ENCODE measurements at places on chromosomes 1 and 21. TPM values are rescaled to one million over a fixed set of nuclear protein-coding genes. Genes with fewer than 3 reads are reported as not detected.

DNA sequence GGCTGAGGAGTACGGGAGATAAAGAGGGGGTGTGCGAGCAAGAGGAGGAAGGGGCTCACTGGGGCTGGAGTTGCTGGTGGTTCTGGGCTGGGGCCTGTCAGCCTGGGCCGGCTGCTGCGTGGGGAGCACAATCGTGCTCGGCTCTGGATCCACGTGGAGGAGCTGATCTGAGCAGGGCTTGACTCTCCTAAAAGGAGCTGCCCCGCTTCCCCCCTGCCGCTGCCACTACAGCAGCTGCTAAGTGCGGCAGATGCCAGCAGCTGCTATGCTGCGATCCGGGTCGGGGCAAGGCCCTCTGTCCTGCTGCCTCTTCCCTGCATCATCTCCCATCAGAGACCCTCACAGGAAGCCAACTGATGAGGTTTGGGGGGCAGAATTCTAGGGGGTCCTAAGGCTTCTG is 165.9 kb downstream of the PCBP3 start:
- no peak overlapping the region for H3K4me3 ChIP-seq
- no peaks in the 10 kb centered on the region for H3K4me1 ChIP-seq
- DNase-seq: no peak
- H3K27me3 ChIP-seq: peaks cover 2% of the 10 kb centered on the region
- no peak overlapping the region for H3K27ac ChIP-seq
- peaks cover 6% of the 10 kb centered on the region for H3K36me3 ChIP-seq

DNA sequence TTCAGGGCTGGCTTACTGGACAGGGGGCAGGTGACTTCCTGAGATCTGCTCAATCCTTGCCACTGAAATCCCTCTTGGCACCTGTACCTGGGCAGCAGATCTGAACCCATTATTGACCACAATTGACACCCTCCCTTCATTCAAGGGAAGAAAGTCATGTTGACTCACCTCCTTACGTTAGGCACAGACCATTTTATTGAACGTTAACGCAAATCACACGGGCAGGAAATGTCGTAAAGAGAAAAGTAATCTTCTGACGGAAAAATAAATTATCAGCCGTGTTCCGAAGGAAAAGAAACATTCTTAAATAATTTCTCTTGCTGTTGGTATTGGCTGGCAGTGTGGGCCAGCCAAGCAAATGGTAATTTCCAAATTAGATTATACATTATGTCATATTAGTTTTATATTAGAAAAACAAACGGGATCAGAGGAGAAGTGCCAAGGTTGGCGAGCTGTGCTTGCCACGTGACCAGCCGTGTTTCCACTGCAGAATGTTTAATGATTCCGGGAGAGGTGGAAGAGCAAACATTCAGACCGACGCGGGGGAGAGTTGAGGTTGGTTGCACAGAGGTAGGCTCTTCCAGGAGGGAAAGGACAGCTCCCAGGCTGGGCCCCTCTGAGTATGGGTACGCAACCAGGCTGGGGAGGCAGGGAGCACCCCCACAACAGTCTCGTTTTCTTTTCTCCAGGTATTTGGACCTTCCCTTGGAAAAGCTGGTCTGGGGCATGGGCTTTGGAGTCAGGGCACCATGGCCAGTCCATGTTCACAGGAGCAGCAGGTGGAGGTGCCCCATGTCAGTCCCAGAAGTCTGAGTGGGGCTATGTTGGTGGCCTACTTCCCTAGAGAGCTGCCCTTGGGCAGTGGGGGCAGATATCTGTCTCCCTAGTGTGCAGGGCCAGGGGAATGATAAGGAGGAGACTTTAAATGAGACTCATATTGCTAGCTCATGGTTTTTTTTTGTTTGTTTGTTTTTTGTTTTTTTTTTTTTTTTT is 121.1 kb downstream of the FOXD2 start:
- peaks cover 43% of the 10 kb centered on the region for H3K27me3 ChIP-seq
- DNase-seq: no peak
- H3K27ac ChIP-seq: no peak overlapping the region

DNA sequence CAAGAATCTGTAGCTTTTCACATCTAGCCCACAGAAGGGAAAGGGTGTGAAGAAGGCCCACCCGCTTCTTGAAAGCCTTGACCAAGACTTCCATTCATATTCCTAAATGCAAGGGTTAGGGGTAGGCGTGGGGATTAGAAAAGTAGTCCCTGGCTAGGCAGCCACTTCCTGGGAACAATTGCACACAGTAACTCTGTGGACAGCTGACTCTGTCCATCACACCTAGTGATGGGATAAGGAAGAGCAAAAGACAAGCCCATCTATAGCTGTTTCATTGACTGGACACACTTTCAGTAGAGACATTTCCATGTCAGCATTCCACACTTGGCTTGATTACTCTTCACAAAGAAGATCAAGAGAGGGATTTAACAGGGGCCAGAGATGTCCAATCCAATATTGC is 294.2 kb downstream of the PBX1 start:
- no peaks in the 10 kb centered on the region for H3K27me3 ChIP-seq
- H3K4me1 ChIP-seq: no peaks in the 10 kb centered on the region
- H3K4me3 ChIP-seq: no peak overlapping the region
- no peak overlapping the region for H3K27ac ChIP-seq
- no peak for DNase-seq

The DNAJC28 gene
- total RNA-seq: 2.4 TPM

The CAPN9 gene
- total RNA-seq: not detected

Measured in chondrocyte (in vitro differentiated cells).